Right lung (tissue), 10 donors: ENCODE measurements at places on chromosomes 13 and 19. TPM values are rescaled to one million over a fixed set of nuclear protein-coding genes. Genes with fewer than 3 reads are reported as not detected.

ERVK3-1 gene
- 56.3 TPM for polyA plus RNA-seq

DNA sequence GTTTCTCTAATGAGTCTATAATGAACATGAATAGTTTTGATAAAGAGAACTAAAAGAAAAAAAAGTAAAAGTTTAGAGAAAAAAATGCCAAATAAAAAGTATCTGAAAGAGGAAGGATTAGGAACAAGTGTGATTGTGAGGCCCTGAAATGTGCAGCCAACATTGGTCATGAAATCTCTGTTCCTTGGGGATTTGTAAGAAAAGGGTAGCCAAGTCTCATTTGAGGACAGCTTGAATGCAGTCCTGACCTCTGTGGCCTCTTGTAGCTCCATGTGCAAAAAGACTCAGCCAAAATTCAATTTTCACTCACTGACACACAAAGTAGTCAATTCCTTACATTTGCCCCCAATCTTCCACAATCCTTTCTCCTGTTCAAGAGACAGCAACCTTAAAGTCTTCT, 167.9 kb downstream of the KLF12 start:
- DNase-seq: no peak

FGF9 gene
- polyA plus RNA-seq: 34.5 TPM

- no peak for DNase-seq
These were observed 524.9 kb downstream of the FGF9 start for GRCh38 chr13:22195726-22196125.

YJU2 gene
- polyA plus RNA-seq: 17.6 TPM

DNA sequence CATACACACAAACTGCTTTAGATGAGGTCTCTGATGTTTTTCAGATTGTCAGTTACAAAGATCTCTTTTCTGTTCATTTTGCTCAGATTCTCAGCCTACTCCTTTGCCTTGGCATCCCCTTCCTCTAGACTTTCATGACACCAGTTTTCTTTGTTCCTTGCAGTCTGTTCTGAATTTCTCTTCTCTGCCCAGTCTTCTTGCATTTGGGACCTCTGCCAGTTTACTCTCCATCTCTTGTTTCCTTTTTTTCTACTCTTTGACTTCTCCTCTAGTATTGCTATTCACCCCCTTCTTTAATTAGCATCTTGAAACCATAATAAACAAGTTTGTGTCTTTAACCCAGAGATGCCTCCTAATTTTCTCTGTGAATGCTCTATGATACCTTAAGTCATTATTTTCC, 26.1 kb downstream of the EDNRB start:
- no peak for DNase-seq

- no peak for DNase-seq
These were observed 118.3 kb downstream of the DNAJC15 start for GRCh38 chr13:43141685-43142084.

COMP gene
- not detected for polyA plus RNA-seq

DNA sequence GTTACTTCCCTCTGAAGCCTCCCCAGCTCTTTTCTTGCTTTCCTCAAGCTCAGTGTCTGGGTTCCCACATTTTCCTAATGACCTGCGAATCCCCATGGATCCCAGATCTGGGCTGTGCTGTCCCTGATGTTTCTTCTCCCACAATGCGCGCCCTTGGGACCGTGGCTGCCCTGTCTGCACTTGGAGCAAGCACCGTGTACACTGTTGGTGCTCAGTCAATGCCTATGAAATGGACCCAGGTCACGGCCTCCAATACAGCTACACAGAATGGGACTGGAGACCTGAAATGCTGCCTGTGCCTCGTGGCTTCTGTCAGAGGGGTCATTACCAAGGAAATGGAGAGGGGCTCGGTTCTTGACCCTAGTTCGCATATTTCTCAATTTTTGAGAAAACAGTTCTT, 160.1 kb upstream of the SOX1 start:
- DNase-seq: no peak
